Type B pancreatic cell (in vitro differentiated cells): ENCODE measurements at places on chromosomes 4 and X.

DNA sequence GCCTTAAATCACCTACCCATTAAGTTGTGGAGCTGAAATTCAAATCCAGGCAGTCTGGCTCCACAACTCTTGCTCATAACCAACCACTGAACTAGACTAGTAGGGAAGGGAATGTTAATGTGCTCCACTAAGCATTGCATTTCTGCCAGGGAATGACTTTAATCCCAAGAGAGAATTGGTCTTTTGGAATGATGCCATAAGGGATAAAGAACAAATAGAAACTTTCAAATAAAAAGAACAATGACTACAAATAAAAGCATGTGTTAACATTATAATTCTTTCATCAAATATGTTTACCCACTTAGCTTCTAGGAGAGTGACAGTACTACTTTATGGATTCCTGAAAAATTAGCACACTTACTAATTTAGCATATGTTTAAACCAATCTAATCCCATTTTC, 905.9 kb downstream of the CENPC start:
- H3K27ac ChIP-seq: no peak overlapping the region
- no peaks in the 10 kb centered on the region for H3K36me3 ChIP-seq
- H3K4me1 ChIP-seq: no peaks in the 10 kb centered on the region

DNA sequence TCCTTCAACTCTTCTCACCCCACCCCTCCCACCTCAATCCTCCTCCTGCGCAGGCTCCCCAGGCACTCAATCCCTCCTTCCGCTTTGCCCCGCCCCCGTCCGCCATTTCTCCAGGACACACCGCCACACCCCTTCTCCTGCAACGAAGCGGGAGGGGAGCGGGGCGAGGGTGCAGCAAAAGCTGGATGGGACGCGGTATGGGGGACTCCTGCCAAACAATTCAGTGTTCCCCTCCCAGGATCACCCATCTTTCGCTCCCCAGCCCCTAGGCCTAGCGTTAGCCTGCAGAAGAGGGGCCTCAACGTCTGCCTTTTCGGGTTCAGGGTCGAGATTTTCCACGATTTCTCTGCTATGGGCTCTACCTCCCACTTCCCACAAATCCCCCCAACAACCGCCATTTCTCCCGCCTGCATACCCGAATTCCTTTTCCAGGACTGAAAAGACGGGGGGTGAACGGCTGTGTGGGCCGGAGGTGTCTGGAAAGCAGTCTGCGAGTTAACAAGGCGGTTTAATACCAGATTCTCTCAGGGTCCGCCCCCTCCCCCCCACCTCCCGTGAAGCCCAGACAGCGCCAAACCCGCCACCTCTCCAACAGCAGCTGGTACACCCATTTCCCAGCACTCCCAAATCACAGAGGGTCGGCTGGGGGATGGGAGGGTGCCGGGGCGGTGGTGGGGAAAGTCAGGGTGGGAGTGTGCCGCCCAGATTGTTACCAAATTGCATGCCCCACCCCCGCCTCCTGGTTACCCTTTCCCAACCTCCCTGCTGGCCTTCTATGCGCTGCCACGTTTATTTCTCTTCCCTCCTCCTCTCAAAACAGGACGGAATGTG, 774 bp downstream of the ARMCX2 start:
- no peak overlapping the region for H3K27ac ChIP-seq
- peak overlapping the region; percentile 89 for H3K4me3 ChIP-seq
- no peaks in the 10 kb centered on the region for H3K36me3 ChIP-seq
- H3K4me1 ChIP-seq: no peaks in the 10 kb centered on the region
- DNase-seq: no peak

- no peak overlapping the region for H3K4me3 ChIP-seq
- peaks cover 18% of the 10 kb centered on the region for H3K4me1 ChIP-seq
- no peak for DNase-seq
- H3K27me3 ChIP-seq: no peaks in the 10 kb centered on the region
These were observed 107.9 kb downstream of the ADGRL3 start for GRCh38 chr4:61308033-61308432.

GRCh38 chr4:36676139-36677050, 395.0 kb downstream of the DTHD1 start:
- no peaks in the 10 kb centered on the region for H3K27me3 ChIP-seq
- no peaks in the 10 kb centered on the region for H3K36me3 ChIP-seq

GRCh38 chr4:39030725-39031124, 1.5 kb downstream of the TMEM156 start:
- no peak overlapping the region for H3K27ac ChIP-seq
- no peak for DNase-seq
- no peaks in the 10 kb centered on the region for H3K27me3 ChIP-seq
- no peaks in the 10 kb centered on the region for H3K4me1 ChIP-seq

DNA sequence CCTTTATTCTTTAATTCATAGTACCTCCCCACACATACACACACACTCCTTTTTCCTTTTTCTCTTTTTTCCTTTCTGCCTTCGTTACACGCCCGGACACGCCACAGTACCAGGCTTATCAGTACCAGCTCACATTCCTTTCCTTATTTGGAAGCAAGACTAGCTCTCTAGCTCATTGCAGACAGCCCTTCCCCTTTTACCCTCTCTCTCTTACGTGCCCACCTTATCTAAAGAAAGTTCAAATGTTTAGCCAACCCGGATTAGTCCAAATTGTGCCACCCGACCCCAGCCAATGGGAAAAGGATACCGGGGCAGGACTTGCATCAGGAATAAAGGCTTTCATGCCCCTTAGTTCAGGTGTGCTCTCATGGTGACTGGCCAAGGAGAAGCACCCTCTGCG, 194.7 kb upstream of the VCX3A start:
- H3K4me1 ChIP-seq: peaks cover 5% of the 10 kb centered on the region
- no peak overlapping the region for H3K4me3 ChIP-seq
- no peaks in the 10 kb centered on the region for H3K27me3 ChIP-seq
- H3K27ac ChIP-seq: peak overlapping the region; percentile 79
- H3K36me3 ChIP-seq: peaks cover 4% of the 10 kb centered on the region

DNA sequence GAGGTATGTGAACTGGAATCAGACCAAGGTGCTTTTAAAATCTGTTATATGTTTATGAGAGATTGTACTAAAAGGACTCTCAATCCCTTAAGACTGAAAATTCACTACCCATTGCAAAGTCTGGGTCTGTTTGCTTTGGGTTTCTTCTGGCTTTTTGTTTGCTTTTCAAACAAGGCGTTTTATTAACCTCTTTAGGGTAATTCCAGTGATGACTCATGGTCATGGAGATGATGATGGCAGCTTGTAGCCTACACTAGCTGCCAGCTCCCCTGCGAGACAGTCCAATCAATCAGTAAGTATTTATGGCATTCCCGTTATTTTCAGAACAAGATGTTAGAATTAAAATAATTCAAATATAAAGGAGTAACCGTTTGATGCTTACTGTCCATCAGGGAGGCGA, 643.8 kb upstream of the FTHL17 start:
- no peaks in the 10 kb centered on the region for H3K27me3 ChIP-seq
- no peaks in the 10 kb centered on the region for H3K36me3 ChIP-seq
- no peak overlapping the region for H3K27ac ChIP-seq
- no peak for DNase-seq
- no peaks in the 10 kb centered on the region for H3K4me1 ChIP-seq
- H3K4me3 ChIP-seq: no peak overlapping the region

GRCh38 chr4:156294577-156294976, 340.9 kb upstream of the CTSO start:
- H3K36me3 ChIP-seq: no peaks in the 10 kb centered on the region
- DNase-seq: no peak
- H3K4me1 ChIP-seq: peaks cover 28% of the 10 kb centered on the region

DNA sequence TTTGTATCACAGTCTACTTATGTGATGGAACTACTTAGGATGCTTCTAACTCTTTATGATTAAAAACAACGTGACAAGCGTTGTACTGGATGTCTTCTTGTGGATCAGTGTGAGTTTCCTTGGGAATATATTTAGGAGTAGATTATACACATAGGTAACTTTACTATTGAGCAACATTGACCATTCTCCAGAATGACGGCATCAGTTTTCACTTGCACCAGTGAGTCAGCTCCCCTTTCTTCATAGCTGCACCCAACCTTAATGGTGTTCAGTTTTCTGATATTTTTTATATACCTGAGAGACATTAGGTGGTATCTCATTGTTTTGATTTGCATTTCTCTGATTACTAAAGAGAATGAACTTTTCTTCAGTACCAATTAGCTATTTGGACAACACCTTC, 343.9 kb downstream of the ADGRL3 start:
- no peak overlapping the region for H3K4me3 ChIP-seq
- H3K4me1 ChIP-seq: peaks cover 17% of the 10 kb centered on the region
- DNase-seq: no peak
- no peaks in the 10 kb centered on the region for H3K27me3 ChIP-seq

DNA sequence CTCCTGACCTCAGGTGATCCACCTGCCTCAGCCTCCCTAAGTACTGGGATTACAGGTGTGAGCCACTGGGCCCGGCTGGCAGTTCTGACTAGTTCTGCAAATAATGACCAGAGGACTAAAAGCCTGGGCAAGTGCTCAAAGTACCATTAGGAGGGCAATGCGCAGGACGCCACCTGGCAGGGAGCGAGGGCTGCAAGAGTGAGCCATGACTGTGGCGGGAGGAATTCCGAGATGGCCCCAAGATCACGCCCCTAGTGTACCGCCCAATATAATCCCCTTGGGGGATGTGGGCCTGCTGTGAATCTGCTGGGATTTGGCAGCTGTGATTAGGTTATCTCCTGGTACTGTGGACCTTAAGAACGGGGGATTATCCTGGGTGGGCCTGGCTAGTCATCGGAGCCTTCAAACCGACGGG, 26.2 kb upstream of the GPR78 start:
- H3K27me3 ChIP-seq: no peaks in the 10 kb centered on the region
- no peak overlapping the region for H3K27ac ChIP-seq
- no peaks in the 10 kb centered on the region for H3K36me3 ChIP-seq
- no peak for DNase-seq
- H3K4me1 ChIP-seq: no peaks in the 10 kb centered on the region

- H3K27ac ChIP-seq: no peak overlapping the region
- no peaks in the 10 kb centered on the region for H3K4me1 ChIP-seq
- peaks cover 32% of the 10 kb centered on the region for H3K27me3 ChIP-seq
These were observed 69.5 kb downstream of the WFS1 start for GRCh38 chr4:6338951-6339817.
